ENCODE measurements at places on chromosomes 5 and 9.

- no peak for DNase-seq
Observed at GRCh38 chr9:113241161-113241560, 19.8 kb downstream of the SLC31A1 start.

GRCh38 chr5:36901856-36902255 is 25.3 kb downstream of the NIPBL start:
- no peak for DNase-seq

DNA sequence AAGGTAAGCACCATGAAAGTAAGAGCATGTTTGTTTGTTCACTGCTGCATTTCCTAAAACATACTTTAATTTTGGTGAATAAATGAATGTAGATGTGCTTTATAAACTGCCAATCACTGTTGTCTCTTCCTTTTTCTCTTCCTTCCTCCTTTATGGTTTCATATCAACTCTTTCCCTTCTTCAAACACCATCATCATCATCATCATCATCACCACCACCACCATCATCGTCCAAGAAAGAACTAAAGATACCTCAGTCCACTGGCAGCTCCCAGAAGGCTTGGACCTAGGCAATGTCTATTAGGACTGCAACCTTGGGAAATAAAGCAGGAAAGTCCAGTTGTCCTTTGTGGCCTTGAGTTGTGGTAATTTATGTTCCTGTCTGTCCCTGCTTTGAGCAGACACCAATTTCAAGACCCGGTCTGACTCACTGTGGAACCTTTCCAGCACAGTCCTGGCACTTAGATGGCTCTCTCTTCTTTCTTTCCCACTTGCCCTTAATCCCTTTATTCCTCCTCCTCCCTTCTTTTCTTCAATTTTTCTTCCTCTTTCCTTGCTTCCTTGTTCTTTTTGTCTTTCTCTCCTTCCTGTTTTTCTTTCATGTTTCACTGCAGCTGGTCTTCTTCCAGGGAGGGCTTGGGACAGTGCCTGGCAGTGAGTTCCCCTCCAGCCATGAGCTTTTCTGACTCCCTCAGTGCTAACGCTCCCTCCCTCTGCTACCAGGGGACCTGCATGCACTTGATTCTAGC is 99.3 kb downstream of the ANGPTL2 start:
- DNase-seq = no peak

- DNase-seq = no peak
Observed at GRCh38 chr5:96652769-96653454, 9.3 kb upstream of the CAST start.

GRCh38 chr9:33265211-33265865 is 489 bp downstream of the CHMP5 start:
- DNase-seq = no peak

DNA sequence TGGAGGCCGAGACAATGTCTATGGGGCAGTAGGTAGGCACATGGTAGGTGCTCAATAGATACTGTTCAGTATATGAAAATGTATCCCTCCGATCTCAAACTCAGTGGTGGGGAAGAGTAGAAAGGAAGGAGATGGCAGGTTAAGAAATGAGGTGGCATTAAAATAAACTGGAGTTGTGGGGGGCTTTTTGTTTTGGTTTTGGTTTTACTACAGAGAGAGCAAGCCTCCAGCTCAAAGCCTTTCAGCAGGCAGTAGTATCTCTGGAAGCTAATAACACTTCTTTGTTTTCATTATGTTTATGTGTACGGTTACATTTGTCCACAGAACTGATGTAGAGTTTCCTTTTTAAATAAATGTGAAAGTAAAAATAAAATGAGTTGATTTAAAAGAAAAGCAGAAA is 8.6 kb downstream of the MFAP3 start:
- DNase-seq = no peak

GRCh38 chr5:24235946-24236345 is 408.8 kb downstream of the CDH10 start:
- no peak for DNase-seq

GRCh38 chr9:91654527-91654926 is 230.9 kb upstream of the NFIL3 start:
- no peak for DNase-seq

DNA sequence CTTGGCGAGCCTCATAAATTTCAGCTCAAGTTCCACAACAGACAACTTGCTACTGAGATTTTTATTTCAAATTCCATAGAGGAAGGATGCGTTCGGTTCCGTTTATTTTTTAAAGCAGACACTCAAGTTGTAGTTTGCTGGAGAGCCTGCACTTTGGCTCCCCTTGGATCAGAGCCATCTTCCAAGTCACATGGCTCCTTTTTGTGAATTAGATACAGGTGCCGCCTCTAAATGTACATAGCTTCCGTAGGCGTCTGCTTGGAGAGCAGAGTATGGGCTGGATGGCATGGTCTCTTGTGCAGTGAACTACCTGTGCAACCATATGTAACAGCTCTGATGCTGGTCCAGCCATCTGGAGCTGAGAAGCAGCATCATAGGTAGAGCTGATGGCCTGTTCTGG is 73.9 kb upstream of the WWC1 start:
- no peak for DNase-seq

DNA sequence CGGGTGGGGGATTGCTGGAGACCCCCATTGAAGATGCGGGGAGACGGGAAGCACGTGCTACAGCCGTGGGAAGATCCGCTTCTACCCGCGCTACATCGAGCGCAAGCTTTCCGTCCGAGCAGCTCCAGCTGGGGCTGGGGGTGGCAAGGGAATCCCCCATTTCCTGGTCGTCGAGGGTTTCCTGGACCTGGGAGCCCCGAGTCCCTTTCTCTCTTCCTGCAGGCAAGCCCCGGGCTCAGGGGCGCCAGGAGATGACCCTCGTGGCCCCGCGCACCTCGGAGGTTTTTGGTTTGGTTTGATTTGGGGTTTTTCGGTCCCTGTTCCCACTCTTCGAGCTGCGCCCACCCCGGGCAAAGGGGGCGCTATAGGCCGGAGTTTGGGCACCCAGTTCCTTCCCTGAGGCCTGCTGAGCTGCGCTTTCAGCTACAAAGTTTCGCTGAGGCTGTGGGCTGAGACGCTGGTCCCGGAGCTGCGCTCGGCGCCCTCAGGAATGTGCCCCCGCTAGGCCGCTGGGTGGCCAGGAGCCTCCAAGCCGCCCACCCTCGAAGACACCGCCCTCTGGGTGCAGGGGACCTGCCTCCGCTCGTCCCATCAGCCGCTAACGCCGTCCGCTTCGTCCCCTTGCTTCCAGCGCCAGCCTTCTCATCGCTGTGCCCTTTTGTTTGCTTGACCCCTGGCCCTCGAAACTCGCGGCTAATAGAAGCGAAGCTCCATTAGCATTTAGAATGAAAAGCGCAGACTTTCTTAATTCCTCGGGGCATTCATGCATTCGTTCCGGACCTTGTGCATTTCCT is 2.9 kb downstream of the NR4A3 start:
- DNase-seq = peak; percentile 50

DNA sequence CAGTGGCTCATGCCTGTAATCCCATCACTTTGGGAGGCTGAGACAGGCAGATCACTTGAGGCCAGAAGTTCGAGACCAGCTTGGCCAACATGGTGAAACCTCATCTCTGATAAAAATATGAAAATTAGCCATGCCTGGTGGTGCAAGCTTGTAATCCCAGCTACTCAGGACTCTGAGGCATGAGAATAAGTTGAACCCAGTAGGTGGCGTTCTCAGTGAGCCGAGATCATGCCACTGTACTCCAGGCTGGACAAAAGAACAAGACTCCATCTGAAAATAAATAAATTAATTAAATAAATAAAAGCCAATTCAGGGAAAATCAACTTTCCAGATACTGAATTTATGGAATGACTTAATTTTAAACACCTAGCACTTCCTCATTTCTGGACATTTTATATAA is 1722.1 kb downstream of the MAT2B start:
- DNase-seq = no peak

DNA sequence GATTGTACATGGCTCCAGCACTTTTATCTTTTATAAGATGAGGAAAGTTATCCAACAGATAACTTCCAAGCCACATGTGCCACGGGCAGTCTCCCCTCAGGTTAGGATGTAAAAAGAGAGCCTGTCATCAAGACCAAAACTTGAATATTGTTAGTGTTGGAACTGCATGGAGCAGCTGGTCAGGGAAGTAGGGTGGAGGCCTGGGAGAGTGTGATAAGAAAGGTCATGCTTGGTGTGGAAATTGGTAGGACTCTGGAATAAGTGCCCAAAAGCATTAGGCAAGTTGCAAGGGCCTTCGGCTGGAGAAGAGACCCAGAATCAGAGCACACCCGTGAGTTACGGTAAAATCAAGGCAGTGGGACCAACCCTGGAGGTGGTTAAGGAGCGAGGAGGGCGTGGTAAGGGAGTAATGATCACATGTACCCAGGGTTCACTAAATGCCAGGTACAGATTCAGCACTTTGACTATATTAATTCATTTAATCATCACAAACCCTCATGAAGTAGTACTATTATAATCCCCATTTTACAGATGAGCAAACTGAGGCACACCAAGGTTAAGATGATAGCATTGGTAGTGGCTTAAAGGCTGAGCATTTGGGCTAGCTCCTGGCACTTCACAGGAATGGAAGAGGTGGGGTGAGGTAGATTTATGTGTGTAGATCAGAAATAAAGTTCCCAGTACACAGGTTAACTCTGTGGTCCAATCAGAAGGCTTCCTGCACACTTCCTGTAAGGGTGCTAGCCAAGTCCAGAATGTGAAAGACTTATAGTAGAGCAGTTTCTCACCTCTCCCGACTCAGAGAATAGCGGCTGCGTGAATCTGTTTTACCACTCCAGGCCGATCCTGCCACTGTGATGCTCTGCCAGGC is 96.5 kb upstream of the ZNF608 start:
- DNase-seq = no peak

GRCh38 chr5:161096581-161096980 is 244.6 kb upstream of the ATP10B start:
- no peak for DNase-seq

DNA sequence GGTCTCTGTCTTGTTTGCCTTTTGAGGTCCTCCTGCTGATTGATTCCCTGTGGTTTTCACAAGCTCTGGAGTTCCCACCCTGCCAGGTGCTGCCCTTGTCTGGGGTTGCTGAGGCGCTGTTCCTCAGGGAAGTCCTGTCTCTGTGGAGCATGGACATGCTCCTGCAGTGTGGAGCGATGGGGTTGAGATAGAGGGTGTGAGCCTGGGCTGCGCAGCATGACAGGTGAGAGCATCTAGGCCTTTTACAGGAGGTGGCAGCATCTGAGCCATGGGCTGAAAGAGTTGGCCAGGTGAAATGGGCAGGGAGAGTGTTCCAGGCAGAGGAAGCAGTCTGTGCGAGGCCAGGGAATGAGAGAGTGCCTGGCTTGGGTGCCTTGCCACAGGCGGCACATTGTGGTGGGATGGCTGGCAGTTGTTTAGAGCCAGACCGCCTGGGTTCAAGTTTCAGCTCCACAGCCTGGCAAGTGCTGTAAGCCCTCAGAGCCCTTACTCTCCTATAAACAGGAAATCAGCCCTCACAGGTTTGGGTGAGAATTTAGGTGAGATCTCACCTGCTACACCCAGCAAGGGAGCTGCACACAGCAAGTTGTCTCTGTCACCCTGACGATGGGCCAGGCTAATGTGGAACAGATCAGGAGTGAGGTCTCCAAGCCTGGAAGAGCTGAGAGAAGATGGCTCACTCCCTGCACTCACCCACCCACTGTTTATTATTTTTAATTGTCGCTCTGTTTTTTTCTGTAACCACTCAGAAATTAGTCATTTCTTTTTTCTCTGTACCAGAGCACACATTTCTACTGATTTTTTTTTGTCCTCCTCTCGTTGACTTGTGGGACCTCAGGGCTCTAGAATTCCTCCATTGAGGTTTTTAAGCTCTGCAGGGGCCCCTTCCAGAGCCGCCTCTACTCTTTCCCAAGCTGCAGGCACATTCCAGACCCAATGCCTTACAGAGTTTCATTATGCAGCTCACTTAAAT is 19.6 kb downstream of the TCOF1 start:
- DNase-seq = peak; percentile 54

GRCh38 chr9:101578378-101578777 is 16.4 kb downstream of the PPP3R2 start:
- no peak for DNase-seq

DNA sequence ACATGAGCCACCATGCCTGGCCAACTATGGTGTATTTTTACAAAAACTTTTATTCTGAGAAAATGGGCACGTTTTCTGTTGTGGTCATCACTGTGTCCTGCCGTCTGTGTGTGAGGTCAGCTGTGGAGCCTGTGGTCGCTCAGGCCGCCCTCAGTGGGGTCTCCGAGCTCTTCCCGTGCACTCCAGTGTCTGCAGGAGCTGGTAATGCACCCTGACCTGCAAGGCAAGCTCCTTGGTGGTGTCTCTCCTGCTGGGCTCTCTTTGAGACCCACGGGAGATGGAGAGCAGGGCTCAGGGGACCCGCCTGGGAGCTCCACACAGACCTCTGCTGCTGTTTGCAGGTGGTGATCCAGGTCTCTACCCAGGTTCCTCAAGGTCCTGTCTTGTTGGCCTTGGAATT is 9.6 kb upstream of the AHRR start:
- no peak for DNase-seq

DNA sequence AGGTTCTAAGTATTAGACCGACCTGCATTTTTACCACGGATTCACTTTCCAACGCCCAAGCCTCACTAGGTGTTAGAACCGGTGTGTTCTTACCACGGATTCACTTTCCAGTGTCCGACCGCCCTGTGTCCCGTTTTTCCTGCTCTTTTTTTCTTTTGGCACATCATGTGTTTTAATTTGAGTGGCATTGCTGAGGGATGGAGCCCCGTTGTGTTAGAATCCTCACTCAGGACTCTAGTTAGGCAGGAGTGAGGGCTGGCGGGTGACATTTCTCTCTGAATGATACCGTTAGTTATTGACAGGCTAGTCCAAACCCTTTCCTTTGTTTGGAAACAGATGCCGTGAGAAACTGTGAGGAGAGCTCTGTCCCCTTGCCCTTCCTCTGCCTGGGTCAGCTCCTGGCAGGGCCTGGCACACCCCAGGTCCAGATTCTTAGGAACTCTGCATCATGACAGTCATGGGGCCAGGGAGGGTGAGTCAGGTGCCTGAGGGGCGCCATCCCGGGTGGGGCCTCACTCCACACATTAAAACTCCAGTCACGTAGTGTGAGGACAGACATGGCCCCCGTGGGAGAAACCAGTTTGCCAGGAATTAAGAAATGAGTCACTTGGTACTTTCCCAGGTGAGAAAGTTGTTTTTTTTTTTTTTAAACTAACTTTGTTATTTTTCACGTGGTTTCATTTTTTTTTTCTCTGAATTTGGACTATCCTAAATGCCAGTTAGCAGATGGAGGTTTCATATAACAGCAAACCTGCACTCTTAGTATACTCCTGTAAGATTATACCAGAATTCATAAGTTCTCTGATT is 15.8 kb downstream of the EXOC3 start:
- DNase-seq = peak; percentile 67

- DNase-seq = no peak
Observed at GRCh38 chr9:108156270-108156998, 666.9 kb upstream of the KLF4 start.
